ENCODE measurements at places on chromosomes 13 and 19.
A peak's percentile ranks its signal among the peaks of the same experiment; 100 is the strongest.

GRCh38 chr13:97492684-97493371 lies 58.9 kb downstream of the RAP2A start:
- DNase-seq, result no peak

DNA sequence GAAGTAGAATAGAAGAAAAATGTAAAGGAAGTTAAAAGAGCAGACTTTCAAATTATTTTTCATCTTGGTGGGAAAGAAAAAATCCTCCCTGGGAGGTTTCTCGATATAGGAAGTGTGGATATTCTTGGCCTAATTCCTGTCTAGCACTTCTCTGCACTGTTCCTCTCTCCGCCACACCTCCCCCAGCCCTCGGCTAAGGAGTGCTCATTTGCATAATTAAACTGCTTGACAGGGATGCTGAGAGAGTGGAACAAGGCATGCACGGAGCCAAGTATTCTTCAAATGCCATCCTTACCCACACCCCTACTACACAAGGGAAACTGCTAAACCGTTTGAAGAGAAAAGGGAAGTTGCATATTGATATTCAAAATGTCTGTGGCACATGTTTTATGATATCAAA lies 511.0 kb upstream of the HTR2A start:
- DNase-seq, result no peak

GRCh38 chr19:49830766-49831165 lies 12.7 kb downstream of the MED25 start:
- DNase-seq, result no peak

GRCh38 chr19:10316229-10317044 lies 622 bp upstream of the FDX2 start:
- no peak for DNase-seq

- no peak for DNase-seq
Observed at GRCh38 chr13:50179977-50180376, 164.7 kb downstream of the KCNRG start.

GRCh38 chr19:23887642-23888041 lies 27.0 kb upstream of the ZNF726 start:
- DNase-seq, result peak; percentile 69

DNA sequence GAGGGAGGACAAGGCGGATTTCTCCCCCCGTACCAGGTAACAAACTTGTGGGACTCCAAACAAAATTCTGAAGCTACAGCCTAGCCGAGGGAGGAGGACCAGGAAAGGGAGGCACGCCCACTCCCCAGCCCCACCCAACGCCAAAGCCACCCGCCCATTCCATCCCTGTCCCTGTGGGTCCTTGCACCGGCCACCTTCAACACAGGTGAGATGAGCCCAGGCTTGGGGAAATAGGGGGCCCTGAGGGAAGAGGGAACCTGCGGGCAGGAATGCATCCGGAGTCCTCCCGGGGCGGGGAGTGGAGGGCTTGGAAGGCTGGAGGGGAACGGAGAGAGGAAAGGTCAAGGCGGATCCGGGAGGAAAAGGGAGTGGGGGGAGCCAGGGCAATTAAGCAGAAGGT lies at the start of gene BEST2:
TSS of gene BEST2 (plus strand) at position 157 of the 400 bp plus-strand sequence. CDS start 802 bp downstream, outside the sequence.
- DNase-seq, result no peak

- no peak for DNase-seq
Observed at GRCh38 chr19:31356587-31357314, 7.5 kb upstream of the TSHZ3 start.

- DNase-seq, result no peak
Observed at GRCh38 chr13:106736941-106737340, 169.0 kb upstream of the ARGLU1 start.

DNA sequence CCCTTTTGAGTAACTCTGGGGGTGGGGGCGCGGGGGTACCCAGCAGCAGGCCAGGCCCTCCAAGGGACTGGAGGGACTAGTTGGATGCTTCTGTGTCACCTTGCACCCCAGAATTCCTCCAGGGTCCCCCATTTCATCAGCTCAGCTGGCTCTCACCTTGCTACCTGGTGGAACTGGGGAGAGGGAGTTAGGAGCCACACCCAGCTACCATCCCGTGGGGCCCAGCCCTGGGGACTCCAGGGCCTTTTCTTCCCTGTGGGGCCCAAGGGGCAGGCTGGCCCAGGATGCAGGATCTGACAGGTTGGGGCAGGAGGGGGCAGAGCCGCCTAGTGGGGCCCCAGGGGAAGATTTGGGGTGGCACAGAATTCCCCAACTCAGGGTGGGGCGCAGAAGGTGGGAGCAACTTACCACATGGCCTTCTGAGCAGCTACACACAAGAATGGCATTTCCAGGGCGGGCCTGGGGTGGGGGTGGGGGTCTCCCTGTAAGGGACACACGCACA lies 32.8 kb upstream of the NANOS3 start:
- no peak for DNase-seq

DNA sequence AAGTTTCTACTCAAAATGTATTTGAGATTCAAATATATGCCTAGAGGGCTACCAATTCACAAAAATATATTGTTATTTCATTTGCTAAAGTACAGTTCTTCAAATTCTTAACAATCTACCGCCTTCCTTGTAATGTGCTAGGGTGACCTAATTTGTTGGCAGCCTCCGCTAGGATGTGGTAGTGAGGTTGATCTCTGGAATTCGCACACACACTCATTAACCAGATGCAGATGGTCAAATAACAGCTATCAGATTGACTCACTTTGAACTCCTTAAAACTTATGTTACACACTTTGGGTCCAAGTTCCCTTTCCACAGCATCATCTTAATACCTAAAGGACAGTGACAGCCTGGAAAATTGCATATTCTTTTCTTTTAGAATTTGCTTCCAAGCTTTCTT lies 367.3 kb downstream of the DCT start:
- DNase-seq, result peak; percentile 28

GRCh38 chr13:19713186-19713965 lies 69.4 kb downstream of the PSPC1 start:
- DNase-seq, result no peak

Data from HepG2 (cell line).